ENCODE measurements at places on chromosomes 2 and 18.

GRCh38 chr2:215705771-215706361 lies 270.0 kb upstream of the FN1 start:
- no peak for DNase-seq

- no peak for DNase-seq
Observed at GRCh38 chr2:159071190-159071915, 102.9 kb downstream of the TANC1 start.

DNA sequence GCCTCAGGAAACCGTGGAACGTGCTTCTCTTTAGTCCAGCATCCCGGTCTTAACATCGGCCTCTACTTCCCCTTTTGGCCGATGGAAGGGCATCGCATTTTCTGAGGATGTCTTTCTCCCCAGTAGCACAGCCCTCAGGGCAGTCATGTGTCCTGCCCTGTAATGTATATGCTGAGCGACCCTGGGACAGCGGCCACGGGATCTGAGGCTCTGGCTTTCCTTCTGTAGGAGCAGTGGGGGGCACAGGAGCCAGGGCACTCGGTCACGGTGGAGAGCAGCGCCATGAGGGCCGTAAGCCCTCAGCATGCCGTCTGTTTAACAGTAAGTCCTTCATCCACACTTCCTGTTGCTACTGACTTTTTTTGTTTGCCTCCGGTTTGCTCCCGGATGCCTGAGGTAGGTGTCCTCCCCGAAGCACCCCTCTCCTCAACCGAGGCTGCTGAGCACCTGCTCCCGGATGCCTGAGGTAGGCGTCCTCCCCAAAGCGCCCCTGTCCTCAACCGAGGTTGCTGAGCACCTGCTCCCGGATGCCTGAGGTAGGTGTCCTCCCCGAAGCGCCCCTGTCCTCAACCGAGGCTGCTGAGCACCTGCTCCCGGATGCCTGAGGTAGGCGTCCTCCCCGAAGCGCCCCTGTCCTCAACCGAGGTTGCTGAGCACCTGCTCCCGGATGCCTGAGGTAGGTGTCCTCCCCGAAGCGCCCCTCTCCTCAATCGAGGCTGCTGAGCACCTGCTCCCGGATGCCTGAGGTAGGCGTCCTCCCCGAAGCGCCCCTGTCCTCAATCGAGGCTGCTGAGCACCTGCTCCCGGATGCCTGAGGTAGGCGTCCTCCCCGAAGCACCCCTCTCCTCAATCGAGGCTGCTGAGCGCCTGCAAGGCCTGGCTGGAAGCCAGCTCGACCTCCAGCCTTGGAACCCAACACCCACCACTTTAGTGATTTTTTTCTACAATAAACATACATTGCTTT lies 169.3 kb downstream of the HDAC4 start:
- DNase-seq: peak; percentile 20

DNA sequence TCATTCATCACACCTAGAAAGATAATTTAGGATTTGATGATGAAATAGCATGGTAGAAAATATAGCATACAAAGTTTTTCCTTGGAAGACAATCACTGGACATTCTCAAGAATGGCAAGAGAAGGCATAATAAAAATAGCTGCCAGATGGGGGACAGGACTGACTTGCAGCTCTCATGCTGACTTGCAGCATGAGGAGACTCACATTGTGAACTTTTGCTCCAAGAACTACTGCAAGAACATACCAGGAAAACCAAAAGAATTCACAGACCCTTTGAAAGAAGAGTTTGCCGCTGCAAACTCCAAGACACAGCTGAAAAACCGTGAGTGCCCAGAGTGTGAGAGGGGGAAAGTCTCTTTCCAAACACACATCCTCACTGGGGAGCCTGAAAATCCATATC lies 47.0 kb downstream of the CRYGD start:
- no peak for DNase-seq

Measured in CD4-positive, alpha-beta T cell treated with Interleukin-4 for 1 hour (primary cell).